ENCODE measurements at places on chromosomes 6 and 20.

GRCh38 chr6:52362443-52363227, 684 bp downstream of the PAQR8 start:
- DNase-seq = peak; percentile 75

GRCh38 chr20:48877304-48877703, 44.2 kb upstream of the ARFGEF2 start:
- DNase-seq = no peak

GRCh38 chr6:125828476-125829039, 37.8 kb downstream of the NCOA7 start:
- DNase-seq = no peak

DNA sequence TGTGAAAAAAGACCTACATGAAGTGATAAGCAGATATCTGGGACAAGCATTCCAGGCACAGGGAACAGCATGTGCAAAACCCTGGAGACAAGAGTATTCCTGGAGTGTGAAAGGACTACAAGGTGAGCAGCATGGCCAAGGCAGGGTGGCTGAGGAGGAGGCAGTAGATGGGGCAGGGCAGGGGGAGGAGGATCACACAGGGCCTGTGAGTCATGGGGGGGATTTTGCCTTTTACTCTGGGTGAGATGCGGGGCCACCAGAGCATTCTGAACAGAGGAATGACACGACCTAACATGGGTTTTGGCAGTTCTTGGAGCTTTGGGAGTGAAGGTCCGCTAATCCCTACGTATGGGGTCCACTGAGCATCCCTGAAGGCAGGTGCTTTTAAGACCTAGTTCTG, 69.8 kb upstream of the CCN6 start:
- DNase-seq = no peak

- no peak for DNase-seq
Measured at GRCh38 chr6:22848121-22848520, 278.8 kb downstream of the HDGFL1 start.

DNA sequence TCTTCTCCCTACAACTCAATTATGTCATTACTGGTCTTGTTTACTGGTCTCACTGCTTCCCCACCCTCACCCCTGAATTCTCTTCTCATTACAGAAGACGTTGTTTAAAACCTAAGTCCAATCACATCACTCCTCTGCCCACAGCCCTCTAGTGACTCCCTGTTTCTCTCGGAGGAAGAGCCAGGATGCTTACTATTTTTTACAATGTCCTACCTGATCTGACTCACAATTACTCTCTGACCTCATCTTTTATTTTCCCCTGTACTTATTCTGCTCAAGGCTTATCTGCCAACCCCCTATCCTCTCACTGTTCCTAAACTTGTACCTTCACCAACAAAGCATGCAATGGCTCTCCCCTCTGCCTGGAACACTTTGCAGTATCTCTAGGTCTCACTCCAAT, 400.4 kb upstream of the PTCHD4 start:
- no peak for DNase-seq

- DNase-seq = no peak
Measured at GRCh38 chr20:16666272-16666671, 63.6 kb upstream of the SNRPB2 start.

DNA sequence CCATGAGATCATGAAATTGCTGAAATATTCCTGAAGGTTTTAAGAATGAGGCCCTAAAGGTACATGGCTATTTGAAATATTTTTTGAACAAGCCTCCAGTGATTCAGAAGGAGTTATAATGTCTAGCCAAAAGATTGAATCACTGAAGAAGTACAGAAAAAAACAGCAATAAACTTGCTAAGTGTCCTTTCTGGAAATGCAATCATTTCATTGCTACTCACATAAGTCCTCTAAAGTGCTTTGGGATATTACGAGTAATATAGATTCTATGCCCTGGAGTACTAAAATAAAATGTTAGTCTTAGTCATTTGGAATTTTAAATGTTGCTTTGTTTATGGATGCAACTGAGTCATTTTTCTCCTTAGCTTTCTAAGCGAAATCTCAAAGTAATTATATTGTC, 32.7 kb downstream of the CENPW start:
- no peak for DNase-seq

- no peak for DNase-seq
Measured at GRCh38 chr20:50496773-50497385, 13.3 kb upstream of the PTPN1 start.

Data from GM10248 (cell line).